Caudate nucleus (tissue), 63 donors: ENCODE measurements at places on chromosomes 6 and 20.

GRCh38 chr6:112321941-112322424, 25.1 kb upstream of the RFPL4B start:
- no peak for DNase-seq

DNA sequence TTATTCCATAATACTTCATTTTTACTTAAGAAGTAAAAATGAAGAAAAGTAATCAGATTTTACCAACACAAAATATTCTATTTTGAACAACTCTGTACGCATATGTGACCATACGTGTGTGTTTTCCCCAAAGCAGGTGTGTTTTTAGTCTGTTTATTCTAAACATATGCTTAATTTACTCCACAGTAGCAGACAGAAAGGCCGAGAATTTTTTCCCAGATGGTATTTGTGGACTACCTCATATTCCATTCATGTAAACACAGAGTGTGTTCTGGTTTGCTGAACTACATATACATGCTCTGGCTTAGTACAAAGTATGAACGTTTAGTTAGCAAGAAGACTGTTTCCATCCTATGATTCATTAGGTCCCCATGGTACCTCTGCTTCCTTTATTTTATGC, 233.3 kb upstream of the RUNX2 start:
- no peak for DNase-seq

- DNase-seq = no peak
Observed at GRCh38 chr20:46221256-46221833, 87.0 kb downstream of the CDH22 start.

DNA sequence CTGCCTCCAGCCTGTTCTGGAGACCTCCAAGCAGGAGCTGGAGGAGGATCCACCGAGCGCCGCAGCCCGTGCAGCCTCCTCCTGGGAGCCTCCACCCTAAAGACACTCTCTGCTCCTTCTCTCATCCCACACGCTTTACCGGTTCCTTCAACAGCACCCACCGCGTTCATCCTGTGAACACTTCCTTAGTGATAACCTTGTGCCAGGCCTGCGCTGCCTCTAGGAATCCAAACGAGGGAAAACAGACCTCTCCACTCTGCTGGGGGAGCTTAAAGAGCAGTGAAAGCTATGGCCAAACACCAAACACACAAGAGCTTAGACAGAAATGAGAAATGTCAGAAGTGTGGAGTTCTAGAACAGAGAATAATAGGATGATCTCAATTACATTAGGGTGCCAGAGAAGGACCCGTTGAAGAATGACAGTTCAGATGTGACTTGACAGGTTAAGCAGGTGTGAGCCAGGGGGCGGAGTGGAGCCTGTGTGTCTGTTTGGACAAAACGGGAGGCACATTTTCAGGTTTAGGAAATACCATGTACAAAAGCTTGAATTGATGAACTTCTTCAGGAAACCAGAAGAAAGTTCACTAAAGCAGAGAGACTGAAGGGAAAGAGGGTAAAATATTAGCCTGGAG, 28.5 kb upstream of the HLA-DRB5 start:
- DNase-seq = no peak

DNA sequence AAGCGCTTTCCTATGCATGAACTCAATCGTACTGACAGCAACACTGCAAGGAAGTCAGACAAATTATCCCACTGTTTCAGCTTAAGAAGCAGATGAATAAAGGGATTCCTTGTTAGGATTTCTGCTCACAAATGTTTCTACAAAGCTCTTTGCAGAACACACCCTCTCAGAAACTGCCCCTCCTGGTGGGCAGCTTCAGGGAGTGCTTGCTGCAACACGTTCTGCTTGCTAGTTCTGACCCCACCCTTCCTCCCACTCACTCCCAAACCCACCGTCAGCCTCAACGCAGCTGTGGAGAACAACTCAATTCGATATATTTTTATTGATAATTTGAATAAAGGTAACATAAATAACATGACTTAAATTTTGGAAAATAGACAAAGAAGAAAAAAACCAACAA, 250.8 kb upstream of the PRDM1 start:
- DNase-seq = no peak

DNA sequence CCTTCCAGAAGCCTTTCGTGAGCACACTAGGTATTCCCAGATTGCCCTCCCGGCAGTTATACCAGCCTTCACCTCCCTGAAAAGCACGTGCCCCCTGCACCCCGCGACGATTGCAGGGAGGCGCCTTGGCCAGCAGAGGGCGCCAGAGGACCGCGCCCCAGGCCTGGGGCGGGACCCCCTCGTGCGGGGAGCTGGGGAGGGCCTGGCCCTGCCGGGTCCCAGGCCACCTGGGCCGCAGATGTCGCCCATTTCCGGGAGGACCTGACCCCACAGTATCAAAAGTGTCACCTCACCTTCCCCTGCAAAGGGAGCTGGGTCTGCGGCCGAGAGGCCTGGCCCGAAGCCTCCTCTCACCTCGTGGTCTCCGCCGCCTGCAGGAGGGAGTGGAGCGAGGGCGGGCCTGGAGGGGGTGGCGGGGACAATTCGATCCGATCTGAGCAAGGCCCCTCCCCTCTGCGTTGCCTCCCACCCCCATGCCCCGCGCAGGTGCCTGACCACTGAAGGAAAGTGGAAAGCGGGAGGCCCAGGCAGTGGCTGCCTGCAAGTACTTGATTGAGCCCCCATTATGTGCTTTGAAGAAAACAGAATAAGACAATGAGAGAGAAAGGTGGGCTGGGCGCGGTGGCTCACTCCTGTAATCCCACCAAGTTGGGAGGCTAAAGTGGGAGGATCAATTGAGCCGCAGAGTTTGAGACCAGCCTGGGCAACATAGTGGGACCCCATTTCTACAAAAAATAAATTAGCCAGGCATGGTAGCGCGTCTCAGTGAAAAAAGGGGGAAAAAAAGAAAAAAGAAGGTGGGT, 3.5 kb upstream of the SNAI1 start:
- DNase-seq = peak; percentile 73

DNA sequence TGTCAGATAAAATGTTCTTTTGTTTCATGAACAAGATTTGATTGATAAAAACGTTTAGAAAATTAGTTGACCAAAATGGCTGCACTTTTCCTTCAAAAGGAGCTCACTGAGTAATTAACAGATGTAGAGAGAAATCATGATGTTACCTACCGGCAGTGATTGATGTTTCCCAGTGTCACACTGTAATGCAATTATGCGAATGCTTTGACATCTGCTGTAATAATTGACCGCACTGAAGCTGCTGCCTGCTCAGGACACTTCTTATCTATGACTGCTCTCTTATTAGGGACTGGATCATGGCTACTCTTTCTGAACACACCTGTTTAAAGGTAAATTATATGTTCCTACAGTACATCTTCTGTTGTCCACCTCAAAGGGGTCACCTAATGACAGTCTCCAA, 94.6 kb downstream of the GPR63 start:
- no peak for DNase-seq

DNA sequence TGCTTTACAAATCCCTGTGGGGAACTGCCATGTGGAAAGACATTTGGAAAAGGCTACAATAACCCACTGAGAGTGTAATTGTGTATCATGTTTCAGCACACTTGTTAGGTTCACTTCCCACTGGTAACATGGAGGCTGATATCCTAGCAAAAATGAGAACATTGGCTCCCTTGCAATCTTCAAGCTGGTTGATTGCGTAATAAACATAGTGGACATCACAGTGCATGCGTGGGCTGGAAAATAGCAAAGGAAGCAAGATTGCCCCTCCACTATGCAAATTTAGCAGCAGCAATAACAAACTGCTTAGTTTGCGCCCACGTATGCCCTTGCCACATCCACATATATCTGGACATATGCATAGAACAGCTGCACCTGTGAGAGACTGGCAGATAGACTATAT, 410.2 kb downstream of the MEI4 start:
- DNase-seq = no peak

DNA sequence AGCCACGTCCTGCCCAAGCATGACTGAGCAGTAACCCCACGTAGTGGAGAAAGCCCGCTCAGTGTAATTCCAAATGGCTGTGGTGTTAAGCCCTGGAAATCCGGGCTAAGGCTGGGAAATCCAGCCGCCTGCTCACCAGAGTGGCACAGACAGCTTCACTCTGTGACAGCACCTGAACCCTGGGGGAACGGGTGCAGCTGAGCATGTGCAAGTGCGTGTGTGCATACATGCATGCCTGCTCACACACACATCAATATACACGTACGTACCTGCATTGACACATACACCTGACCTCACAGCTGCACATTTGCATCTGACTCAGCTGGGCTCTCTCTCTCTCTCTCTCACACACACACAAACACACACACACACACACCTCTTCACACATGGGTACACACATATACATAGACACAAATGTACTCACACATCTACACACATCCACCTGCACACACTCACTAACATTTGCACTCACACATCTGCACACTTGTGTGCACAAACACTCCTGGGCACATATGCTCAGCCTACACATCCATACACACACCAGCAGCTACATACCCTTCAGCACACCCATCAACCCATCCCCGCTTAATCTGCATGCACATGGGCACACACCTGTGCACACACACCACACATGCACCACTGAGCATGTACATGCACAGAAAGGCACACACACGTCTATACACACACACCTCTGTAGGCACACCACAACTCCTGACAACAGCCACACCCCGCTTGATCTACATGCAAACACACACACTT, 114.1 kb downstream of the GRM4 start:
- no peak for DNase-seq

DNA sequence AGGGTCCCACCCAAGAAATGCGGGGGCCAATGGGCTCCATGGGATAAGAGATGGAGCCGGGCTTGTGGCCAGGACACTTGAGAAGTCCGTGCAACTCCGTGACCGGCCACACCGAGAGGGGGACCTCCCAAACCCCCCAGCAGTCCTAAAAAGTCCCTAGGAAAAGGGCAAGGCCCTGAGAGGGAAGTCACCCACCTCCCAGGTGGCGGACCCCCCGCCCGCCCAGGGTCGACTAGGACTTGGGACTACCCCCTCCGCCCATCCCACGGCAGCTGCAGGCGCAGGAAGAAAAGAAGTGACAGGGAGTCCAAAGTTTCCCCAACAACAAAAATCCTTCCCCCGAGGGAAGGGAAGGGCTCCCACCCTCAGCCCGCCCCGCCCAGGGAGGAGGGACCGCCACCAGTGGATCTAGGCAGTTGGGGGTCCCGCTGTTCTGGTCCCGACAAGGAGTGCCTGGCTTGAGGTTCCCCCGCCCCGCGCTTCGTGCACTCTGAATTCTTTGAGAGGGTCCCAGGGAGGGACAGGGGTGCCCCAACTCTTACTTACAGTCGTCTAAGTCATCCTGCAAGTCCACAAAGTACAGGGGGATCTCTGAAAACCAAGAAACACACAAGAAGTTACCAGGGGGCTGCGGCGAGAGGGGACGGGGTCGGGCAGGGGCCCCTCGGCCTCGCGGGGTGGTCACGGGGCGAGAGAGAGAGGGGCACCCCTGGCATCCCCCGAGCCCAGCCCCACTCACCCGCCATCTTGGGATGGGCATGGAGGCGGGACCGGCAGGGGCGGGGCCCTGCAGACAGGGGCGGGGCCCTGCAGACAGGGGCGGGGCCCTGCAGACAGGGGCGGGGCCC, 611 bp upstream of the RAB22A start:
- DNase-seq = no peak

GRCh38 chr20:1775117-1775516, 117.5 kb upstream of the SIRPG start:
- DNase-seq = no peak

DNA sequence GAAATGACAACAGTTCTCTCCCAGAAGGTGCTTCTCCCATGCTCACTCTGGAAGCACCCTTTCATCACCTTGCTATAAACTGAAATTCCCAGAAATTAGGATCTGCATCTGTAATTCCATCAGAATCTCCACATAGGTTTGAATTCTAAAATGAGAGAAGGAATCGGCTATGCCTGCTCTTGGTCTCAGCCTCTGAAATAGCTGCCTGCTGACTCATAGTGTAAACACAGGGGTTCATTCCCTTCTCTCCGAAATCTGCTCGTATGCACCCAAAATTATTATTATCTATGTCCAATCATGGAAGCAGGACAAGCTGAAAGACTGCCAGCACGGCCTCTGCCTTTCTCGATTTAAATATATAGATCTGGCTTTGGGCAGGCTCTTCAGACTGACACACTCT, 74.6 kb upstream of the TAB2 start:
- no peak for DNase-seq

DNA sequence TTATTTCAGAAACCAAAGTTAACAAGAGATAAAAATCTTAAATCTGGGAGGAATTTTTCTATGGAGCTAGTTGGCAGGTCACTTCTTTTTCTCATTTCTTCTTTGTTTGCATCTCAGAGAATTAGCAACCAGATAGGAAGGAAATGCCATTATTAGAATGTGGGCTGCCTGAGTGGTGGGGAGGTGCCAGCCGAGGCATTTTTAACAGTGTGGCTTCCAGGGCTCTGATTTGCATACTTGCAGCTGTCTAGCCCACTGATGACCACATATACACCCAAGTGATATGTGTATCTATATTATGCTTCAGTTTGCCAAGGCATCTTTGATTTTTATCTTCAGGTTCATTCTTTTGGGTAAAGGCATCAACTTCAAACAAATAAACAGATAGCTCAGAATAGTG, 206.7 kb downstream of the CLIC5 start:
- DNase-seq = no peak

DNA sequence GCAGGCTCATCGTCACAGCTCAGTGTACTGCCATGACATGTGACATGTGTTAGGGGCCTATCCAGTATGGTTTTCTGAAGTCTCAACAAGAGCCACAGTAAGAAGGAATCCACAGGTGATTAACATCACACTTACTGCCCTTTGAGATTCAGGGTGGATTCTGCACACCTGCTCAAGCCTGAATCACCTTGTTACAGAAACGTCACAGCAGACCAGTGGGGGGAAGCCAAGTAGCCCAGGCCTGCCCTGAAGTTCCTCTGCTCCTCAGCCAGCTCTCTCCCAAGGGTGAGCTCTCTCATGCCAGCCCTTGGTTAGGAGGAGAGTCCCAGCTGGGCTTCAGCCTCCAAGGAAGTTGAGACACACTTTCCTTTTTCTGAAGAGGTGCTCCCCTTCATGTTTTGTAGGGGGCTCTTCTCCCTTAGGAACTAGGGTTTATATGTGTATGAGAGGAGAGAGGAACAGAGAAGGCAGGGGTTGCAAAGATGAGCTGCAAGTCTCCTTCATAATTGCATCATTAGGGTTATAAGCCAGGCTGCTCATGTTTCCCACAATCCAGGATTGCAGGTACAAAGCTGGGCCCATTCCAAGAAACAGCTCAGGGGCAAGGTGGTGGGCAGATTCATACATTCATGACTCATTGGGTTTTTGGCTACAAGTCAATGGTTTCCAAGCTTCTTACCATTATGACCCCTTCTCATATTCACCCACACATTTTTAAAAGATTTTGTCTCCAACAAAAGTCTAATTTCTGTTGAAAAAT, 11.6 kb downstream of the GSS start:
- no peak for DNase-seq
